ENCODE measurements at places on chromosomes 2 and 18.

- DNase-seq = no peak
Measured at GRCh38 chr2:25491003-25491696, 149.4 kb upstream of the DNMT3A start.

DNA sequence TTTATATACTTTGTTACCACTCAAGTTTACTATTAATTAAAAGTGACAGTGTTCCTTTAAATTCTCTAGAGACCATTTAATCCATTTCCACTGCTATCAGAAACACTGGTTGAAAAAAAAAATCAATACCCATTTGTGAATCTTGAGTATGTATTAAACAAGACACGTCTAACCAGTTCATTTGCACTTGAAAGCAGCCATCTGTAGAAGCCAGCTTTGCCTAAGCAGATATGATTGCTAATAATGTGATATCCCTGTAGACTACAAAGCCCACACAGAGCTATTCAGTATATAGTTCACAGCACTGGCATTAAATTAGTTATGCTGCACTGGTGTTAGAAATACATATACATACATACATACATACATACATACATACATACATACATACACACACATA, 111.8 kb upstream of the SP3 start:
- DNase-seq = no peak

DNA sequence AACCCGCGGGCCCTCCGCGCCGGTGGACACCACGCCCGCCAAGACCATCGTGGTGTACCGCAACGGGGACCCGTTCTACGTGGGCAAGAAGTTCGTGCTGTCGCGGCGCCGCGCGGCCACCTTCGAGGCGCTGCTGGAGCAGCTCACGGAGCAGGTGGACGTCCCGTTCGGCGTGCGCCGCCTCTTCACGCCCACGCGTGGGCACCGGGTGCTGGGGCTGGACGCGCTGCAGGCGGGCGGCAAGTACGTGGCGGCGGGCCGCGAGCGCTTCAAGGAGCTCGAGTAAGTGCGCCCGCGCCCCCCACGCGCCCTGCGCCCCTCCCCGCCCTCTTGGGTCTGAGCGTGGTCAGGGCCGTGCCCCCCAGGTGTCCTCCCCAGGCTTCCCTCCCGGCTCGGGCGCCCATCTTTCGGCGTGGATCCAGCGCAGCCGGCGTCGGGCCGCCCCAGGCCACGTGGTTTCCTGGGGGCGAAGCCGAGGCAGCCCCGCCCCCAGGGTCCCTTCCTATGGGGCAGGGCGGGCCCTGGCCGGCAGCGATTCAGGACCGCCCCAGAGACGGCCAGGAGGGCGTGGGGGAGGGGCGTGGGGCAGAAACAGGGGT, 481 bp downstream of the DCDC2C start:
- no peak for DNase-seq

GRCh38 chr18:79221136-79221535, 151.9 kb downstream of the ATP9B start:
- no peak for DNase-seq

DNA sequence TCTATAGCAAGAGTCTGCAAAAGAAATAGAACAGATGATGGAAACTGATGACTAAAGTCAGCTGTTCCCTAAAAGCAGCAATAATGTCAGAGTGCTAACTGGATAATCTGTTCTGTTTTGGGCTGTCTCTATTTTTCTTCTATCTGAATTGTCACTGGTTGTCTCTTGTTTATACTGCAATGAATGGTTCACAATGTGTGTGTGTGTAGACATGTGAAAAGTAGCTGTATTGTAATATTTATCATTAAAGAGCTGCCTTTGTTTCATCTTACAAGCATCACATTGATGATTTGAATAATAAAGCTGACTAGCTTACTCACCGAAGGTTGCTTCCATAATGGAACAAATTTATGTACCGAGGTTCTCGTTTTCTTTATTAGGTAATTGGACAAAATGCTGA, 456.0 kb upstream of the ZEB2 start:
- DNase-seq = no peak

- no peak for DNase-seq
Measured at GRCh38 chr2:3233877-3234276, 143.7 kb downstream of the EIPR1 start.

DNA sequence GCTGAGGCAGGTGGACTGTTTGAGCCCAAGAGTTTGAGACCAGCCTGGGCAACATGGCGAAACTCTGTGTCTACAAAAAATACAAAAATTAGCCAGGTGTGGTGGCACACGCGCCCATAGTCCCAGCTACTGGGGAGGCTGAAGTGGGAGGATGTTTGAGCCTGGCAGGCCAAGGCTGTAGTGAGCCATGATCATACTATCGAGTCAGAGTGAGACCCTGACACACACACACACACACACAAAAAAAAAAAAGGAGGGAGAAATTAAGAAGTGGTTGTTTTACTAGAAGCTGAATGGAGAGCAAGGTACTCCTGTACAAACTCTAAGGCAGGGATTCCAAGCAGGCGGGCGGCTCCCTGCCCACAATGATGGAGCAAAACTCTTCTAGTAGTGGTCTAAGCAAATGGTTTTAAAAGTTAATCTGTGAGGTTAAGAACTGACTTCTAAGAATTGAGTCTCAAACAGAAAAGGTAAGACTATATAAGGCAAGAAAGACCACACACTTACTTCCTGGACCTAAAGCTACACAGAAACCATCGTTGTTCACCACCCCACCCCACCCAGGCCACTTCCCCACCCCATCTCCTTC, 2.6 kb downstream of the ANKRD44 start:
- DNase-seq = no peak

DNA sequence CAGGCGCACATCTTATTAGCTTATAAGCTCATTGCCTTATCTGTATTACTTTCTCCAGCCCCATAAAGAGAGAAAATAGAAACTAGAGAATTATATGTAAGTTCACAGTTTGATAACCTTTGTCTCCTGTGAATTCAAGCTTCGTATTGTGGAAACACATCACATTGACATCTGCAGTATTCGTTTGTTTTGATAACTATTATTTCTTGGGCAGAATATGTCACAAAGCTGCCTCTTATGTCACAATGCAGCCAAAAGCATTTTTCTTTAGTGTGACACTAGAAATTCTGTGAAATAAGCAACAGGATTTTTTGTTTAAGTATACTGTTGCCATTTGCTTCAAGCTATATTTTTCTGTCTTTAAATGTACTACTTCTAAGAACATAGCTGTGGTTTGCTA, 221.5 kb downstream of the DOK6 start:
- DNase-seq = no peak

- no peak for DNase-seq
Measured at GRCh38 chr2:58508006-58508405, 266.9 kb upstream of the FANCL start.

DNA sequence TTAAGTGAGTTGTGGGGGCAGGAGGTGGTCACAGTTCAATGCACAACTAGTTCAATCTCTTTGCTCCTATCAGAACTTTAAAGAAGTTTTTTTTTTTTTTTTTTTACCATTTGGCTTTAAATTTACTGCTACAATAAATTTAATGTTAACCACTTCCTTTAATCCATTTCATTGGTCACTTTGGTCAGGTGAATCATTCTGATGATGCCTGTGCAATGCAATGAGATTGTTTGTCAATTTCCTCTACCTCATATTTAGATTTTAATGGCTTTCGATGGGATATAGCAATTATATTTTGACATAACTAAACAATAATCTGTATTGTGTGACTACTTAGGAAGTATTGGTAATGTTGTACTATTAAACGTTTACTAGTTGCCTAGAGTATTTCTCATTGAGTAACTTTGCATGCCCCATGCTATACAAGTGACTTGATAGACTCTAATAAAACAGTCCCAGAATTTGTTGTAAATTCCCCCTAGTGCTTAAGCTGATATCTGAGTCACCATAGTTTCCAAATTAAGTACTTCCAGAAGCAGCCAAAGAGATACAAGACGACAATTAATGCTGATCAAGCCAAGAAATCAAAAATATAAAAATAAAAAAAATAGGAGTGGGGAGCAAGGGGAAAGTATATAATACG, 52.9 kb upstream of the SERPINB2 start:
- no peak for DNase-seq

DNA sequence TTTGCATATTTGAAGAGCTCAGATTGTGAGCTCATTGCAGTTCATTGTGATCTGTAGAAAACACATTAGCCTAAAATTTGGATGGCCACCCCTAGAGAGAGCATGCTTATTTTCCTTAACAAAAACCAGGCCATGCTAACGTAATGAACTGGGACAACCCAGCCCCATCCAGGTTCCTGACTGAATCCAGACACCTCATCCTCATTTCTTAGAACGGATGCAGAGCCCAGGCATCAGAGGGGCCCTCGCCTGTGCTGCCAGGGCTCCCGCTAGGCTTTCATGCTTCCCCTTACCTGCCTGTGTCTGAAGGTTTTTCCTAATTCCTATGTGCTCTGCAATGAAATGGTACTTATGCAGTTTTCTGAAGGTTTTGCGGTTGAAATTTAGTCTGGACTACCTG, 171.1 kb downstream of the CCDC102B start:
- no peak for DNase-seq

- no peak for DNase-seq
Measured at GRCh38 chr2:7515327-7515726, 598.1 kb downstream of the RNF144A start.

DNA sequence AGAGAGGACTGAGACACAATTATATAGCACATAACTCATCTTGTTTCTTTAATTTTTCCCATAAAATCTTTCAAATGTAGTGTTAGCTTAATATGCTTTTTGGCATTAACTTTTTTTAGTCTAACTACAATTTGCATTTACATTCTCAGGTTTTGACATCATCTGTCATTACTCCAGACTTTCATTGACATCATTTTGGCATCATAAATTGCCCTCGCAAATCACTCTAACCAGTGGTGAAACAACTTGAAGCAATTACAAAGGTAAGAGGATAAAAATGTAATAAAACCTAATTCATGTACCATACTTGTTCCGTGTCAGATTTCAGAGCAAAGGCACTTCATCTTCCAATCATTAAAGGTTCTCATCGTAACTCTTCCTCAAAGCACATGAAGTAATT, 41.4 kb downstream of the RFX8 start:
- no peak for DNase-seq

DNA sequence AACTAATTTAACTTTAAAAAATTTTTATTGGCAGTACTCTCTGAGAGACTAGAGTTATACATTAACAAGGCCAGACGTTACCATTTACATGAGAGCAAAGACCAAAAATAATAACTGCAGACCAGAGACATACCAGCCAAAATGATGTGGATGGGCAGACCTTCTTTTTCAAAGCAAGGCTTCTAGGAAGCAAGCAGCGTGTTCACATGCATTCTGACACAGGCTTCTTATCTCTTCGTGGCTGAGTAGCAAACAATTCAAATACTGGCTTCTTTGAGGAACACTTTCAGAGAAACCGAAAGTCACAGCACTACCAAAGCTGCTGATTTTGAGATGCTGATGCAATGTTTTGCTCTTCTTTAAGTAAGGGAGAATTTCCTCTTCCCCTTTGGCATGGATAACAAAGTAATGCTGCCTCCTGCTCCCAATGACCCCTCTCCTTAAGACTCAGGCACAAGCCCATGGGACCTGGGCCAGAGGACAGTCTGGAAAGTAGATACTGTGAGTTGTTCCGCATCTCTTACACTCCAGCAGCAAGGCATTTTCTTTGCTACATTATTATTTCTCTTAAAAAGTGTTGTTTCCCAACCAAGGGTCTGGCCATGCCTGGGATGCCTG, 181.9 kb downstream of the MREG start:
- no peak for DNase-seq

DNA sequence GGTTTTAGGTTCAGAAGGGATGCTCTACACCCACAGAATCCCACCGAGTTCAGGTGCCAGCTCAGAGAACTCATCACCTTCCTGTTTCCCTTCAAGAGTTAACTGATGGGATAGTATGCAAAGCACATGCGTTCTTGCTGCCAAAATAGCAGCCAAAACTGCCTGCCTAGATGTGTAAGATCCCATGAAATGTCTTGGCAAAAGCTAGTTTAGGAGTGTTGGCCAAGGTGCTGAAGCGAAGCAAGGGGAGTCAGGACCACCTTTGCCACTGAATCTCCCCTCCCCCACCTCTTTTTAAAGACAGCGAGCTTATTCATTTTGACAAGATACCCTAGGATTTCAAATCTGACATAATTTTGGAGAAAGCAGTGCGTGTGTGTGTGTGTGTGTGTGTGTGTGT, 2.1 kb downstream of the DOCK10 start:
- DNase-seq = no peak

GRCh38 chr2:221962186-221962585, 336.6 kb downstream of the PAX3 start:
- no peak for DNase-seq

- no peak for DNase-seq
Measured at GRCh38 chr2:96895746-96896651, 26.1 kb upstream of the SEMA4C start.

GRCh38 chr18:57794951-57795728, 8.0 kb downstream of the ATP8B1 start:
- no peak for DNase-seq

- DNase-seq = no peak
Measured at GRCh38 chr2:9780368-9781130, 62.7 kb upstream of the TAF1B start.
